IPS DF 6.9 (cell line): ENCODE measurements at places on chromosomes 1 and 21.

GRCh38 chr1:7967196-7967595 is 5.7 kb downstream of the PARK7 start:
- H3K4me1 ChIP-seq: no peaks in the 10 kb centered on the region
- no peak for DNase-seq
- no peaks in the 10 kb centered on the region for H3K27me3 ChIP-seq
- peaks cover 24% of the 10 kb centered on the region for H3K36me3 ChIP-seq
- no peak overlapping the region for H3K27ac ChIP-seq
- H3K4me3 ChIP-seq: no peak overlapping the region

GRCh38 chr1:172971241-172971640 is 79.5 kb downstream of the TNFSF18 start:
- no peak for DNase-seq
- no peak overlapping the region for H3K4me3 ChIP-seq
- no peaks in the 10 kb centered on the region for H3K27me3 ChIP-seq
- no peak overlapping the region for H3K27ac ChIP-seq
- no peaks in the 10 kb centered on the region for H3K36me3 ChIP-seq
- H3K4me1 ChIP-seq: no peaks in the 10 kb centered on the region

DNA sequence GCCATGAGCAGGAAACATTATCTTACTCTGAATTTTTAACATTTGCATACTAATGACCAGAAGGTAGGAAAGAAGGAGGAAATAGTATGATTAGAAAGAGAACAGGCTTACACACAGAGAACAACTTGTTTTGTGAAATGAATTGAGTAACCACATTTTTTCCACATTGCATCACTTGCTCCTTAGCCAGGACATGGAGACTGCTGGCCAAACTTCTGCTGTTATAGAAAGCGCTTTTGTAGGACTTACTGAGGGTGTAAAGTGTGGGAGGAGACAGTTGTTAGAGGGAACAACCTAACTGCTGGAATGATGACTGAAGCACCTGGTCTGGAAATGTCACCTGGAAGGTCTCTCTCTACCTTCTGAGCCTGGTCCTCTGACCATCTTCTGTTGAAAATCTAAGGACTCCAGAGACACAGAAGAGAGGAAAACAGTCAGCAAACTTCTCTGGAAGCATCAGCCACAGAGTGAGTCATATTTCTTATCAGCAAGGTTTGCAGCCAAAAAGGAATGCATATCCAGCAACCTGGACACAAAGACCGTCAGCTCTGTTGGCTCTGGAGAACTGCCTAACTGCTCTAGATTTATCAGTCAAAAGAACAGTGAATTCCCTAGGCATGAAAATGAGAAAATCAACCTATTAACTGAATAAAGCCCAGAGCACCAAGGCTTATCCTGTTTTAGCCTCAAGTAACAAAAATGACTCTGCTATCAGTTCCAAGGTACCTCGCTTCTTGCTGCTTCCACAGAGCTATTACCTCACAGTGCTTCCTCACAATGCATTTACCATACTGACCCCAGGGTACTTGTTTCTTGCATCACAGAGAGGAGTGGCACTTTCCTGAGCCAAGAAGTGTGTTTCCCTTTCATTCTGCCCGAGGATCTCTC is 88.0 kb upstream of the SLFNL1 start:
- H3K27ac ChIP-seq: no peak overlapping the region
- no peak for DNase-seq
- H3K27me3 ChIP-seq: no peaks in the 10 kb centered on the region
- no peaks in the 10 kb centered on the region for H3K4me1 ChIP-seq
- no peak overlapping the region for H3K4me3 ChIP-seq

- H3K27me3 ChIP-seq: no peaks in the 10 kb centered on the region
- no peaks in the 10 kb centered on the region for H3K36me3 ChIP-seq
- H3K27ac ChIP-seq: no peak overlapping the region
- DNase-seq: no peak
- H3K4me3 ChIP-seq: no peak overlapping the region
- H3K4me1 ChIP-seq: no peaks in the 10 kb centered on the region
Measured at GRCh38 chr1:150008699-150009098, 1.8 kb downstream of the OTUD7B start.

- no peaks in the 10 kb centered on the region for H3K36me3 ChIP-seq
- H3K4me3 ChIP-seq: no peak overlapping the region
- H3K4me1 ChIP-seq: peaks cover 15% of the 10 kb centered on the region
- no peak overlapping the region for H3K27ac ChIP-seq
Measured at GRCh38 chr1:31580891-31581603, 4.7 kb downstream of the TINAGL1 start.

GRCh38 chr1:24856787-24857506 is 73.1 kb downstream of the RUNX3 start:
- no peak overlapping the region for H3K27ac ChIP-seq
- no peaks in the 10 kb centered on the region; the same call in 1 of the 2 replicates for H3K4me1 ChIP-seq
- no peaks in the 10 kb centered on the region for H3K27me3 ChIP-seq
- DNase-seq: no peak
- H3K4me3 ChIP-seq: no peak overlapping the region

DNA sequence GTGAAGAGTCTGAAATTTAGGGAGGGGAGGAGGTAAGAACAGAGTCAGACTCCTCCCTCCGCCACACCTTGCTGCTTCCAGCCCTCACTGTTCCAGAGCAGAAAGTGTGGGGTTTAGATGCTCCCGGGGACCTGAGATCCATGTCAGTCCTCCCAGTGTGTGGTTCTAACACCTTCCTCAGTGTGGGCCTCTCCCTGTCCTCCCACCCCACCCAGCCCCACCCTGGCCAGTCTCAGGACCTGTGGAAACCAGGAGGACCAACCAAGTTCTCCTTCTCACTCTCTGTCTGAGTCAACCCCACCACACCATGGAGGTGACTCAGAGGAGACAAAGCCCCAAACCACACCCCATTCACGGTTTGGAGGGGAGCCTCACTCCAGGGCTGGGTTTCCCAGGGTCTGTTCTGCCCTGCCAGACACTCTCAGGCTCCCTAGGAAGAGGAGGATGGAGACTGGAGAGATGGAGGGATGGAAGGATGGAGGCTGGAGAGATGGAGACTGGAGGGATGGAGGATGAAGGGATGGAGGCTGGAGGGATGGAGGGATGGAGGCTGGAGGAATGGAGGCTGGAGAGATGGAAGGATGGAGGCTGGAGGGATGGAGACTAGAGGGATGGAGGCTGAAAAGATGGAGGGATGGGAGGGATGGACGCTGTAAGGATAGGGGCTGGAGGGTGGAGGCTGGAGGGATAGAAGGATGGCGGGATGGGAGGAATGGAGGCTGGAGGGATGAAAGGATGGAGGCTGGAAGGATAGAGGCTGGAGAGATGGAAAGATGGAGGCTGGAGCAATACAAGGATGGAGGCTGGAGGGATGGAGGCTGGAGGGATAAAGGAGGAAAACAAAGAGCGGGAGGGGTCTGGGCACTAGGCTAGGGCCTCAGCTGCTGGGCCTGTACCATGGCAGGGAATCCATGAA is 100.9 kb upstream of the RUNX3 start:
- H3K4me1 ChIP-seq: peaks cover 5% of the 10 kb centered on the region
- H3K27ac ChIP-seq: no peak overlapping the region
- no peaks in the 10 kb centered on the region for H3K27me3 ChIP-seq
- no peak for DNase-seq
- no peak overlapping the region for H3K4me3 ChIP-seq

- no peak overlapping the region for H3K4me3 ChIP-seq
- no peak overlapping the region for H3K27ac ChIP-seq
Measured at GRCh38 chr1:195934817-195935553, 673.3 kb downstream of the KCNT2 start.

- no peak overlapping the region for H3K4me3 ChIP-seq
- no peaks in the 10 kb centered on the region for H3K27me3 ChIP-seq
- no peaks in the 10 kb centered on the region for H3K36me3 ChIP-seq
- H3K27ac ChIP-seq: no peak overlapping the region
Measured at GRCh38 chr1:119885903-119886783, 10.2 kb downstream of the ADAM30 start.

DNA sequence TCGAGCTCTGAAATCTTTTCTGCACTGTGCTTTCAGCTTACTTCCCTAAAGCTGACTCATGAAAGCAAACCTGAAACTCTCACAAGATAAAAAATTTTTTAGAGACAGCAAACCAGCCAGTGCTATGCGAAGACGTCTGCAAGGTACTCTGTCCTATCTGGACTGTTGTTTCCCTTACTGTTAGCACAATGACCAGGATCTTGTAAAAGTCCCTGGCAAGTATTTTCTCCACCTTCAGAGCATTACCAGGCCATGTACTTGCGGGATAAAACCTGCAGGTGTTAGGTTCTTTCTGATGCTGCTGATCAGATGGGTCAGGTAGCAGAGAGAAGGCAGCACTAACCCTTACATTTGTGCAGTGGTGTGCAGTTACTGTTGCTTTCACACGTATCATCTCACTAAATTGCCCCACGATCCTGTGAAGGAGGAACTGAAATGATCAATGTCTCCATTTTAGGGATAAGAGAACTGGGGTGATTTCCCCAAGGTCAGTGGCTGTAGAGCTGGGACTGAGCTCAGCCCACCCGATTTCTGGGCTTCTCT is 56.6 kb downstream of the PLXNA2 start:
- H3K36me3 ChIP-seq: no peaks in the 10 kb centered on the region
- no peaks in the 10 kb centered on the region for H3K27me3 ChIP-seq
- no peak overlapping the region for H3K4me3 ChIP-seq
- H3K4me1 ChIP-seq: no peaks in the 10 kb centered on the region
- no peak overlapping the region for H3K27ac ChIP-seq

GRCh38 chr1:87805666-87806378 is 477.1 kb downstream of the LMO4 start:
- no peak for DNase-seq
- H3K36me3 ChIP-seq: no peaks in the 10 kb centered on the region
- H3K27ac ChIP-seq: no peak overlapping the region
- H3K4me3 ChIP-seq: no peak overlapping the region

DNA sequence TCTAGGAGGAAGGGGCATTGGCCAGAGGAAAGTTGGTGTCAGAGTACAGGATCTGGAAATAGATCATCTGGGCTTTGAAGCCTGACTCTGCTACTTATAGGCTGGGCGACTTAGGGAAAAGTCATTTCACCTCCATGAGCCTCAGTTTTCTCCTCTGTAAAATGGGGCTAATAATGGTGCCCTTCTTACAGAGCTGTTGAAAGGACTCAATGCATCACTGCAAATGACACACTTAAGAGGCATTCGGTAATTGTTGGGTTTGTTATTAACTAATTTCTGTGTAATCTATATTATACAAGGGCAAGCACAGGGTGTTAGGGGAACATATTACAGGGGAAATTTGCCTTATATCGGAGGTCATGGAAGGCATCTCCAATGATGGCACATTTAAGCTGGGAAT is 96.1 kb downstream of the KAZN start:
- no peak for DNase-seq
- H3K27me3 ChIP-seq: no peaks in the 10 kb centered on the region
- H3K4me1 ChIP-seq: no peaks in the 10 kb centered on the region
- H3K36me3 ChIP-seq: no peaks in the 10 kb centered on the region
